ENCODE measurements at places on chromosomes 2 and 18.

- no peak for DNase-seq
These were observed 98.2 kb upstream of the ASAP2 start for GRCh38 chr2:9108210-9108967.

DNA sequence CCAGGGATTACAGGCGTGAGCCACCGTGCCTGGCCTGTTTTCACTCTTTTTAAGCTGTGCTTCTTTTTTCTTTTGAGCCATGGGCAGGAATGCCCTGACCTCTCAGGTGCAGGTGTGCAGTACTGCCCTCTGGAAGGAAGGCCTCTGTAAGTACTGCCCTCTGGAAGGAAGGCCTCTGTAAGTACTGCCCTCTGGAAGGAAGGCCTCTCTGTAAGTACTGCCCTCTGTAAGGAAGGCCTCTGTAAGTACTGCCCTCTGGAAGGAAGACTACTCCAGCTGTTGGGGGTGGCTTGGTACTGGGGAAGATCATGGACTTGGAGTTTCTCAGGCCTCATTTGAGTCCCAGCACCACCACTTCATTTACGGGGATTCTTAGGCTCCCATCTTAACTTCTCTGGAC is 248.5 kb upstream of the ID2 start:
- no peak for DNase-seq

GRCh38 chr2:181760521-181760920 is 80.2 kb upstream of the NEUROD1 start:
- no peak for DNase-seq

GRCh38 chr2:207459990-207460757 is 69.6 kb upstream of the CREB1 start:
- no peak for DNase-seq

DNA sequence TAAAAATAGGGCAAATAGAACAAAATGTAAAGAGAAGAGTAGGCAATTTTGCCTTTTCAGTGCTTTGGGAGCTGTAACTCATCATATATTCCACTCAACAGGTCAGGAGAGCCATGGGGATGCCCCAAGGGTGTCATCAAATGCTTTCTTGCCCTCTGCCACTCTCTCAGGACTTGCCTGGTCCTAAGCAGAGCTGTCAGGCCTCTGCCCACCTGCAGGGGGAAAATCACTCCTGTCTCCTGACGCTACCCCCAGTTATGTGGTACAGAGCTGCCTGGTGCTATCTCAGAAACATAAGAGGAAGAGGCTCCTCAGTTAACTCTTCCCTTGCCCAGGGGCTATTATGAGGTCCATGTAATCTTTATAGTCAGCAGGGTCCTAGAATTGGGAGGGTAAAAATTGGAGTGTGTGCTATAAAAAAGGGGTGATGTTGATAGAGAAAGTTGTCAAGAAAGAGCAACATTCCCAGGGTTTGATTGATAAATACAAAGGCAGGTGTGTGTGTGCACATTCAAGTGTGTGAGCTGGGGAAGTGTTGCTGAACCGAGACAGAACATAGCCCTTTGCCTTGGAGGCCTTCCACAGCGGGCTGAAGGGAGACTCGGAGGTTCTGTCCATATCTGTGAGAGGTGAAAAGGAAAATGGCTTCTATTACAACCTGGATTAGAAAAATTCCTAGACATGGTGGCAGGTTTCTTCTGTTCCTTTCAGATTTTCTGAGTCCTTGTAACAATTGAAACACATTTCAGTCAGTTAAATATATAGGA is 25.4 kb downstream of the PTPRM start:
- no peak for DNase-seq

DNA sequence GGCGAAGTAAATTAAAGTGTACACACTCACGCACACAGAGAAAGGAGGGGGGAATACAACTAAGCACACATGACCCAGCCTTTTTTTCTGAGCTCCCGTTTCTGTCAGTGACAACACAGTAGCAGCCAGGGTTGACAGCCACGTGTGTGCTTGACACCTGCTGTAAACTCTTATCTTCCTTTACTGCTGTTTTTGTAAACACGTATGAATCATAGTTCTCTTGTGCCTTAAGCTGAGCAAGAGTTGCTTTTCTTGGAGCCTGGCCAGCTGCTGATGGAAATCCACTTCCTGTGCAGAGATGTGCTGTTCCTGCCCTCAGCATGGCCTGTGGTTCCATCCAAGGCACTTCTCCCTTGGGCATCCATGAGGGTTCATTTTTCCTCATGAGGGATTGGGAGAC is 561.9 kb downstream of the GALR1 start:
- no peak for DNase-seq

DNA sequence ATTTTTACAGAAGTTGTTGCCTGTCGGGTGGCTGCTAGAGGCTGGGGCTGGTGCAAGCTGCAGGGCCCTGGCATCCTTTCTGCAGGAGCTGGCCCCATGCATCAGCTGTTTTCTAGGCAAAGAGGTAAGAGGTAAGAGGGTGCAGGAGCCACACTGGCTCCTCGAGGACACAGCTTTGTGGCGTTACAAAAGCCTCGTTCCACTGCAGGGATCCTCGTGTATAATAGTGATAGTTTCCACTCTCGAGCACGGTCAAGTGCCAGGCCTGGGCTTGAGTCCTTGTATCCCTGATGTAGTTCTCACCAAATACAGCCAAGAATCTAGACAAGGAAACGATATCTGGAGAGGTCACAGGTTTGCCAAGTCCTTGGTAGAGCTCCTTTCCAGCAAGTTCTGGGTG is 33.2 kb upstream of the FHOD3 start:
- DNase-seq, result no peak

GRCh38 chr2:6492573-6492972 is 373.1 kb downstream of the CMPK2 start:
- no peak for DNase-seq

GRCh38 chr2:4151521-4151920 is 448.1 kb downstream of the DCDC2C start:
- no peak for DNase-seq

- no peak for DNase-seq
These were observed 22.5 kb downstream of the MOB4 start for GRCh38 chr2:197538412-197538811.

- DNase-seq, result no peak
These were observed 88.0 kb upstream of the RTN4 start for GRCh38 chr2:55138014-55138881.

DNA sequence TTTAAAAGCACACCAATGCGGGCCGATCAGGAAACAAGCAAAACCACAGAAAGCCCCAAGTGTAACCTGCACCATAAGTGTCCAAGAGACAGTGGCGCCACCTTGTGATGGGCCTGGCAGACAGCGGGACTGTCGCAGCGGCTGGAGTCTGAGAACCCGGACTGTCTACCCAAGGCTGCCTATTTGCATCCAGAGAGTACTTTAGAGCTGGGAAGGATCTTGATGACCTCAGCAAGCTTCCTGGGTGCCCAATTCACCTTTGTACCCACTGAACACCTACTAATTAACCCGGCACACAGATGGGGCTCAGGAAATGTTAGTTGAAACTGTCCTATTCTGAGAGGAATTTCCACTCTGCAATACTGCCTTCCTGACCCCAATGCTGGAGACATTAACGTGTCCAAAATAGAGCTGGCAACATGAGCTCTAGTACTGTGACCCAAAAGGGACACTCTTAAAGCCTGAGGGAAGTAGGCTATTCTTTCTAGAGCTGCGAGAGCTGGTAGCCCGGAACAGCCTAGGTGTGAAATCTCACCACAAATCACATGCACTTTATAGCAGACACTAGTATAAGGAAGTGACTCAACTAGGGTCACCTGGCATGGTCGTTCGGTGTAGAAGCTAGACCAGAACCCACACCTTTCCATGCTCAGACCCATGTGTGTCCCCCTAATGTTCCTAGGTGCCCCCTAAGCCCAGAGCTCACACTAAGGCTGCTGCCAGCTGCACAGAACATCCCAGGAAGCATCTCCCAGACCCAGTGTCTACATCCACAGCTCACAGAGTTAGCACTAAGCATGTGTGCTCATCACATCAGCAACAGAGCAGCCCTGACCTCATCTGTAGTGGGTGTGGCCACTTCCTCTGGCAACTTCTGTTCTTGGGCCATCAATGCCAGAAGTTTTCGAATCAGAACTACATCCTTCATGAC is 25.4 kb downstream of the POLR1A start:
- peak; percentile 50 for DNase-seq

- DNase-seq, result no peak
These were observed 92.5 kb downstream of the KCNF1 start for GRCh38 chr2:11004199-11004598.

DNA sequence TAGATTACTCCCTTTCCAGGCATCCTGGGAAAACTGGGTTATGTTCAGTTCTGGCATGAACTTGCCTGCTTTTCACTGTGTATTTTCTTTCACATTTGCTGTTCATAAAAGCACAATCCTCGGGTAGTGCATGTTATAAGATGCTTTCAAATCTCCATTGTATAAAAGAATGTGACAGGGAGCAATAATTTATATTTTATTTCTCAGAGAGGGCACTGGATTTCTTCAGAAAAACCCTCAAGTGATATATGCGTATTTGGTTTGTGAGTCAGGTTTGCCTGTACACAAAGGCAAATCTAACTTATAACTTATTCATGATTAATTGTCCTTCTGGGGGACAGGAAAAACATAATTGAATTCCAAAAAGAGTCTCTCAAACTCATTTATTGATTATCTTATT is 440.7 kb upstream of the MMADHC start:
- no peak for DNase-seq

- no peak for DNase-seq
These were observed 413.3 kb downstream of the TSN start for GRCh38 chr2:122168799-122169198.

DNA sequence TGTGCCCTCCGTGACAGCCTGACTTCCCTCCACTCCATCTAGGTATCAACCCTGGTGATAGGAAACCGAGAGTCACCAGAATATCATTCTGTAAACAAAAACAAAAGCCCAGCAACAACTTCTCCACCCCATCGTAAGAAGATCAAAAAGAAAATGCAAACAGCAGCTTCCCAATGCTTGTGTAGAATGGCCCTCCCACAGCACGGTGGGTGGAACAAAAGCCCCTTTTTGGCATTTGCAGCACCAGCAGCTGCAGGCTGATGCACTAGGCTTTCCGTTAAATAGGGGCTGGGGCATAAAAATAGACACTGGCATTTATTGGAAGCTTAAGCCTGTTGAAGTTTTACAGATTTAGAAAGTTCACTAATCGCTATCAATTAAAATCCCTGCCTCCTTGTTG is 513.0 kb downstream of the GALR1 start:
- no peak for DNase-seq

DNA sequence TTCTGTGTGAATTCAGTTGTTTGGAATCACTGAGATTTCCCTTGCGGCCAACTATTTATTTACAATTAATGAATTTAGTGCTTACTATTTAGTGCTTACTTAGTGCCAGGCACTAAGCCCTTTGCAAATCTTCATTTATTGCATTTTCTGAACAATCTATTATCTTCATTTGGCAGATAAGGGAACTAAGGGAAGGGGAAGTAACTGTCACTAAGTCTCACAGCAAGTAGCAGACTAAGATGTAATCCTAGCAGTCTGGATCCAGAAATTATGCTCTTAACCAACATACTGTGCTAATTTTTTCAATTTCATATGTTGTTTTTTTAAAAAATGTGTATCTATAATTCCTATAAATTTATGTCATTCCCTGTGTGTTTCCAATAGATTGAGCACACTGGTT is 214.4 kb upstream of the EPC2 start:
- DNase-seq, result no peak

- DNase-seq, result no peak
These were observed 101.3 kb downstream of the NCK2 start for GRCh38 chr2:105845976-105846375.

GRCh38 chr18:46373791-46374190 is 269.6 kb downstream of the HAUS1 start:
- no peak for DNase-seq

DNA sequence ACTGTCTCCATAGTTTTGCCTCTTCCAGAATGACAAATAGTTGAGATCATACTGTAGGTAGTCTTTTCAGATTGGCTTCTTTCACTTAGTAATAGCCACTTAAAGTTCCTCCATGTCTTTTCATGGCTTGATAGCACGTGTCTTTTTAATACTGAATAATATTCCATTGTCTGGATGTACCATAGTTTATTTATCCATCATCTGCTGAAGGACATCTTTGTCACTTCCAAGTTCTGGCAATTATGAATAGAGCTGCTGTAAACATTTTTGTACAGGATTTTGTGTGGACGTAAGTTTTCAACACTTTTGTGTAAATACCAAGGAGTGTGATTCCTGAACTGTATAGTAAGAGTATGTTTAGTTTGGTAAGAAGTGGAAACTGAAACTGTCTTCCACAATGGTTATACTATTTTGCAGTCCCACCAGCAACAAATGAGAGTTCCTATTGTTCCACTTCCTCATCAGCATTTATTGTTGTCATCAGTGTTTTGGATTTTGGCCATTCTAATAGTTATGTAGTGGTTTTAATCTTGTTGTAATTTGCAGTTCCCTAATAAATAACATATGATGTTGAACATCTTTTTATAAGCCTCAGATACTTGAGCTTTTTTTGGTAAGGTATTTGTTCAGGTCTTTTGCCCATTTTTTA is 18.9 kb downstream of the LTBP1 start:
- DNase-seq, result no peak

DNA sequence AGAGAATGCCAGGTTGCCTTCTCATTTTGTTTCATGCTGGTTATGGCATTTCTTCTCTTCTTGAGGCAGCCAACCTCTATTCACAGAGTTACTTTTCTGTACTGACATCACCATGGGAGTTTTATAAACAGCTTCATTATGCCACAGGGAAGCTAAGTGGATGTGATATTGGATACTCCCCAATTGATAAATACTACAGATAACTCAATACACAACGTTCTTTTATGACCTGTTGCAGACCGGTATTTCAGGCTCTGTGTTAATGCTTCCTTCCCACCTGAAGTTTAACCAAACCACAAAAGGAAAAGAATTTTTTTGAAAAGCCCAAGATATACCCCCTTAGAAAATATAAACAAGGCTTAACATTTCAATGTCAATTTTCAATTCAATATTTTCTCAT is 258.3 kb upstream of the SOX11 start:
- DNase-seq, result no peak

DNA sequence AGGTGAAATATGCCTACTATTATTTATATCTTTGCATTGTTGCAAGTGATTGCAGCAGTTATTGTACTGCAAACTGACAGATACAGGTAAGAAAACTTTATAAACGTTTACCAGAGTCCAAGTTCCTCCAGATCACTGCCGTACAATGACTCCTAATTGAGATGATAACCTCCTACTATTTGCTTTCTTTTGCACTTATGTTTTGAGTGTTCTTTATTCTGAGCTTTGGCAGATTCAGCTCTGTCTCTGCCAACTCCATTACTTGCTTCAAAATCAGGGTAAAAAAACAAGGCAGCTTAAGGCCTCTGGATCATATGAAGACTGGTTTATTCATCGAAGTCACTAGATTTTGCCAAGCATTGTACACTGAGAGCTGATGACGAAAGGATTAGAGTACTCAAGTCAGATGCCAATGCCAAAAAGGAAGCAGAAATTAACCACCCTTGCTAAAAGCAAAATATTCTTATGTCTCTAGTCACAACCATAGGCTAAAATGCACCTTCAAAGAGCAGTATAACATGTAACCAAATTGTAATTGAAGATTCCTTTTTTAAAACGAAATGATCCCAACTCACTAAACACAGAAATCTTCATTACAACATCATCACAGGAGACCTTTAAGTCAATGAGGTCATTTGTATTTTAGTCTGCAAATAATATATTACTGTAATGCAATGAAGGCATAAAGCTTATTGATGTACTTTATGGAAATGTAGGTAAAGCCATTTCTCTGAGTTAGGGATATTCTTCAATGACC is 10.5 kb upstream of the IKZF2 start:
- DNase-seq, result no peak

Measured in stimulated activated CD8-positive, alpha-beta memory T cell treated with anti-CD3 and anti-CD28 coated beads, Interleukin-4, amount 100 ng/mL, for 1 hour (primary cell).